ENCODE measurements at places on chromosomes 4 and X.

GRCh38 chrX:25191403-25191802, 175.6 kb upstream of the ARX start:
- DNase-seq = no peak

- DNase-seq = no peak
Observed at GRCh38 chr4:168264903-168265302, 53.6 kb downstream of the DDX60 start.

DNA sequence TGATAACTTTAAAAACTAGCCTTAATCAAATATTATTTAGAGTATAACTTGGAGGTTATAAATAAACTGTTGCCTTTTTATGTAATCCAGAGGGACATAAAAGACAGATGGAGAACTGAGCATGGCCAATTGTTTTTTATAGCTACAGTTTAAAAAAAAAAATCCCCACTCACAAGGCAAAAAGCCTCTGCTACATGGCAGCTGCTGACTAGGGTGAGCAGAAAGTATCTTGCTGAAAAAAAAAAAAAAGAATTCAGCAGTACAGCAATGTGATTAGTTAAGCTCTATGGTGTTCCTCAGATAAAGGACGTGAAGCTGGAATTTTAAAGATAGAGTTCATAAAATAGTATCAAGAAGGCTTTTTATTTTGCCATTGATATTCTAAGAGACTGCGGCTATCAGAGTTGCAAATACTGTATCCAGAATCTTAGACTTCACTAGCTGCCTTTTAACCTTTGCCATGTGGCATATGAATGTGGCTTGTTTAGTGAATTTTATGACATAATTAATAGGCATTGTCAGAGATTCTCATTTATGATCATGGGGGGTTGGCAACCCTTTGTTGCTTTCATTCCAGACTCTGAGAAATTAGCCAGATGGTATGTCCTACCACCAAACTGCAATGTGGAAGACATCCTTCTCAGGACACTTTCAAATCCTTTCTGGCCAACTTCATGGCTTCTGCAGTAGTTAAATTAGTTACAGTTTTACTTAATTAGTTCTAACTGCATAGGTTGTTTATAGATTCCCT, 498.0 kb downstream of the STPG2 start:
- no peak for DNase-seq

DNA sequence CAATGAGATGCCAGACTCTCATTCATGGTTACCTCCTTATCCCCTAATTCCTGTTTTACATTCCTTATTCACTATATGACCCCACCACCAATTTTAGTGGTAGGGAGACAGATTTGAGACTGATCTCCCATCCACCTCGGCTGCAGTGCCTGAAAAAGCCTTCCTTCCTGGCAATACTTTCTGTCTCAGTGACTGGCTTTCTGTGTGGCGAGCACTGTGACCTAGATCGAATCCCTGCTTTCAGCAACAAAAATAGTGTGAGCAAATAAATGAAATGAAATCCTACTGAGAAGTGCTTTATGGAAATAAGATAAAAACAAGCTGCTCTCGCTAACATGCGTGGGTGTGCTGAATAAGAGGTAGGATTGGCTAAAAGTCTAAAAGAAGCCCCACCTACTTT, 165.3 kb downstream of the GPM6A start:
- DNase-seq = no peak

GRCh38 chrX:33840176-33840575, 291.9 kb downstream of the FAM47A start:
- DNase-seq = no peak

DNA sequence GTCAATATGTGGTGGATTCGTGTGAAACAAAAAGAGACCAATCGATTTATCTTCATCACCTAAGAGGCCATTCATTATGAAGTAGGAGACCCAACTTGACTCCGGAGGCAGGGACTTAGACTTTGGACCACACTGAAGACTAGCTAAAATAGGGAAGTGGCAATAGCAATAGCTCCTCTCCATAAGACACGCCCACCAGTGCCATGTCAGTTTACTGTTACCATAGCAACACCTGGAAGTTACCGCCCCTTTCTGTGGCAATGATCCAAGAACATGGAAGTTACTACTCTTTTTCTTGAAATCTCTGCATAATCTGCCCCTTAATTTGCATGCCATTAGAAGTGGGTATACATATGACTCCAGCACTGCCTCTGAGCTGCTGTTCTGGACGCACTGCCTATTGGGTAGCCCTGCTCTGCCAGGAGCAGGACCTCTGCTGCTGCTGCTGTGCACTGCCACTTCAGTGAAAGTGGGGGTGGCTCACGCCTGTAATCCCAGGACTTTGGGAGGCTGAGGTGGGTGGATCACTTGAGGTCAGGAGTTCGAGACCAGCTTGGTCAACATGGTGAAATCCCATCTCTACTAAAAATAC, 163.2 kb downstream of the PRKX start:
- peak; percentile 80 for DNase-seq

- DNase-seq = no peak
Observed at GRCh38 chrX:97290199-97290598, 406.5 kb downstream of the RPA4 start.

DNA sequence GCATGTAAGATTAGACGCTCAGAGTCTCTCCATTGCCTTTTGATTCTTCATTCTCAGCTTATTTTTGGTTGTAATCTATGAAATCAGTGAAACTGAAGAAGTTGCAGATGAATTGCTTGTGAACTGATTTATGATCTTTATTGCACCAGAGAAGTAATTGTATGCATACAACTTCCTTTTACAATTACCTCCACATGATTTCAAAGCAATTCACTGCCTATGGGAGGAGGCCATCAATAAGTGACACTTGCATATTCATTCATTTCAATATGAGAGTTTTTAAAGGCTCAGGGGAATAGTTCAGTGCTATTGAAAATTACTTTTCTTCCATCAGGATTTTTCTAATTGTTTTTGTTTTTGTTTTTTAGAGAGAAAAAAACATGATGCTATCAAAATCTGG, 222.3 kb downstream of the NKX6-1 start:
- no peak for DNase-seq

DNA sequence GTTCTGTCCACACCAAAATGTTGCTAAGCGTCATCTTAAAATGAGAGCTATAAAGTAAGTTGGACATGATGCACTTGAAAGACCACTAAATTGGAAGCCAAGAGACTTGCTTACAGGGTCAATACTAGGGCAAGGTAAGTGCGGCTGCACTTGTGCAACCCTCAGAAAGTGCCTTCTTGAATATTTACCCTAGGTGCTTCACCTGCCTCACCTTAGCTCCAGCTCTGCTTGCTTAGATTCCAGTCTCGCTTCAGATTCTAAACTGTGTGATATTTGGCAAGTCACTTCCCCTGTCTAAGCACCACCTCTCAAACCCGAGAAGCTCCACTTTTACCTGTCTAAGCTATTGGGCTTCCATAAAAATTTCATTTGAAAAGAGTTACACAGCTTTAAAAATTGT, 136.5 kb downstream of the GRIA3 start:
- no peak for DNase-seq
